ENCODE measurements at places on chromosomes 3 and 15. TPM values are rescaled to one million over a fixed set of nuclear protein-coding genes. Genes with fewer than 3 reads are reported as not detected.

CDCP1 gene
- 0.36 TPM for total RNA-seq

ACOX2 gene
- not detected for total RNA-seq

BLM gene
- 45.2 TPM for total RNA-seq

ZCWPW2 gene
- total RNA-seq, result not detected

LEO1 gene
- total RNA-seq, result 28.9 TPM

TLR9 gene
- total RNA-seq, result 2.0 TPM

Data from activated CD8-positive, alpha-beta T cell treated with anti-CD3 and anti-CD28 coated beads for 36 hours (primary cell).